ENCODE measurements at places on chromosomes 3 and 15.

DNA sequence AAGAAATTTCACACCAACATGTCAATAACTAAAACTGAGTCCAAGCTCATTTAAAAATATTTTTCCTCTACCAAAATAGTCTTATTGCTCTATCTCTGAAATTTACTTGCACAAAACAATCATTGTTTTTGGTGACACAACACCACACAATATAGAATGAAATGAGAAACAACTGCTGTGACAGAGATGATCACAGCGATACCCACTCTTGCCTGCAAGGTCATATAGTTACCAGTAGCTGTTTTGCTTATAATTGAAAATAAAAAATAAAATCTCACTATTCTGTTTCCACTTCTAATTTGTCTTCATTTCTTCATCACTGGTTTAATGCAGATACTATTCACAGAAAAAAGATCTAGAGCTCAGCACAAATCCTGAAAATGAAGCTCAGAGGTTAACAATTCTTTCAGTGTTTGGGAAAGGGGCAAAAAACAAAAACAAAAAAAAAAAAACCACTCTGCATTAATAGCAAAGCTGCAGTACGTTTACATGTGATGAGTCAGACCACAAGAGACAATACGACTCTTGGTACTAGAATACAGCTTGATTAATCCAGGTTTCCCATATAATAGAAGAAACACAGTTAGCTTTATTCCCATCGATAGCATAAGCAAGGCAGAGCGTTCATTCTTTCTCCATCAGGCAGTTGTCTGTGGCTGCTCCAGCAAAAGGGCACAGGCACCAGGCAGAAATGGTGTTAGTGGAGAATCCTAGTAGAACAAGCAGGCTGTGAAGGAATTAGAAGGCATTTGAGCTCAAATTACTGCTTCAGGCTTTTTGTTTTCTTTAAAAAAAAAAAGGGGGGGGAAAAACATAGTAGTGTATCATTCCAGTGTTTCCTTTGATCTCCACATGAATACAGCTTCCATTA, 773 bp downstream of the ANKRD28 start:
- DNase-seq, result peak; percentile 42

GRCh38 chr3:72246685-72247084, 461.7 kb upstream of the PROK2 start:
- DNase-seq, result no peak

DNA sequence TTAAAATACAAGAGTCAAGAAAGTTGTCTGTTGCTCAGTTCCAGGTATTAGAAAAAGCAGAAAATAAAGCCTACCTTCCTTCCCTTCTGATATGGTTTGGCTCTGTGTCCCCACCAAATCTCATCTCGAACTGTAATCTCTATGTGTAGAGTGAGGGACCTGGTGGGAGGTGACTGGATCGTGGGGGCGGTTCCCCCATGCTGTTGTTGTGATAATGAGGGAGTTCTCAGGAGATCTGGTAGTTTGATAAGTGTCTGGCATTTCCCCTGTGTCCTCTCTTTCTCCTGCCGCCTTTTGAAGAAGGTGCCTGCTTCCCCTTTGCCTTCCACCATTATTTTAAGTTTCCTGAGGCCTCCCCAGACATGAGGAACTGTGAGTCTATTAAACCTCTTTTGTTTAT, 288.8 kb upstream of the LMCD1 start:
- DNase-seq, result no peak

DNA sequence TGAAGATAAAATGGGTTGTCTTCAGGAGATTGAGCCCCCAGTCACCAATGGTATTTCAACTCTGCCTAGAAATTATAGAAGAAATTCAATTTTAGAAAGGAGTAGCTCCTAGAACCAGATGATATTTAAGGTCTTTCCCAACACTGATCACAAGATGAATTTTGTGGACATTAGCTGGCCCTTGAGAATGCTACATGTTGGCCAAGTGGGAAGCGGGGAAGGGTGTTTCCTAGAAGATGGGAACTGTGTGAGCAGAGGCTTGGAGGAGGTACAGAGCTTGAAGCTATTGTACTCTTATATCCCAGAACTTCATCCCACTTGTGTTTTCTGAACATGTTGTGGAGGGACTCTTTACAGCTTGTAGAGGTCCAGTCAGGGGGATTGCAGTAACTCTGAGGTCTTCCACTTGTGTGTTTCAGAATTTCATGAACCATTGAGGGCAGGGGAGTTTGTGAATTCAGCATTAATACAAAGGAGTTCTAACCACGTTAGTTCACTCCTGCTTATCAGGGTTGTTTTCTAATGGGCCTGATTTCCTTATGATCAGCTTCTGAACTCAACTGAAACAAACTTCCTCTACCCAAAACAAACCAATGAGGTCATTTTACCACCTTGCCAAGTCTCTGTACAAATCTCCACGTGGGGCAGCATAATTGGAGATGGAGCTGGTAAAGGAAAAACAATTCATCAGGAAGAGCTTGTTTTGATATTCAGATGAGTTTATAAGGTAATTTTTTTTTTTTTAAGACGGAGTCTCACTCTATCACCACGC, 152.6 kb upstream of the TPM1 start:
- DNase-seq, result no peak

- DNase-seq, result no peak
These were observed 10.1 kb downstream of the TMC3 start for GRCh38 chr15:81363718-81364500.
